ENCODE measurements at places on chromosomes 7 and 10.

DNA sequence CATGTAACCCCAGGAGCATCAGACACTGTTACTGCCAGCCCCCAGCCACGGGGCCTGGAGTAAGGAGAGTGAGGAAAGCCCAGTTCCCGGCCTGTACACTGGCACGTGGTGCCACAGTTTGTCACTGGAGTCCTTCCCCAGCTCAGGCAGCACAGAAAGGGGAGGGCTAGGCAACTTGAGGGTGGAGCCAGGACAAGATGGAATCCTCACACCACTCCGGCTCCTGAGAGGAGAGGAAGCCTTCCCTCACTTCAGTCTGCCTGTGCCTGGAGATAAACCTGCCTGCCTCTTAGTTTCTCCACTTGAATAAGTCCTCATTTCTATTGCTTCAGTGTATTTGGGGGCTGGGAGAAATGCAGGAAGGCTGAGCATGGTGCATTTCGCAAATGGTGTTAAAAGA lies 176.0 kb downstream of the KIAA1217 start:
- no peak for DNase-seq

GRCh38 chr7:24343614-24344013 lies 59.6 kb downstream of the NPY start:
- no peak for DNase-seq

DNA sequence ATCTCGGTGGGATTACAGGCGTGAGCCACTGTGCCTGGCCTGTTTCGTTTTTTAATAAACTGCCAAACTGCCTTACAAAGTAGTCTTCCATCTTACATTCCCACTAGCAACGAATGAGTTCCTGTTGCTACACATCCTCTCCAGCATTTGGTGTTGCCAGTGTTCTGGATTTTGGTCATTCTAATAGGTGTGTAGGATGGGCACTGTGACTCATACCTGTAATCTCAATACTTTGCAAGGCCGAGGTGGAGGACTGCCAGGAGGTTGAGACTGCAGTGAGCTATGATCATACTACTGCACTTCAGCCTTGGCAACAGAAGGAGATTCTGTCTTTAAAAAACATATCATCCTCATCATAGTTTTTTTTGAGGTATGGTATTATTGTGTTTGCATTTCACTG lies 21.4 kb upstream of the RSBN1L start:
- no peak for DNase-seq

DNA sequence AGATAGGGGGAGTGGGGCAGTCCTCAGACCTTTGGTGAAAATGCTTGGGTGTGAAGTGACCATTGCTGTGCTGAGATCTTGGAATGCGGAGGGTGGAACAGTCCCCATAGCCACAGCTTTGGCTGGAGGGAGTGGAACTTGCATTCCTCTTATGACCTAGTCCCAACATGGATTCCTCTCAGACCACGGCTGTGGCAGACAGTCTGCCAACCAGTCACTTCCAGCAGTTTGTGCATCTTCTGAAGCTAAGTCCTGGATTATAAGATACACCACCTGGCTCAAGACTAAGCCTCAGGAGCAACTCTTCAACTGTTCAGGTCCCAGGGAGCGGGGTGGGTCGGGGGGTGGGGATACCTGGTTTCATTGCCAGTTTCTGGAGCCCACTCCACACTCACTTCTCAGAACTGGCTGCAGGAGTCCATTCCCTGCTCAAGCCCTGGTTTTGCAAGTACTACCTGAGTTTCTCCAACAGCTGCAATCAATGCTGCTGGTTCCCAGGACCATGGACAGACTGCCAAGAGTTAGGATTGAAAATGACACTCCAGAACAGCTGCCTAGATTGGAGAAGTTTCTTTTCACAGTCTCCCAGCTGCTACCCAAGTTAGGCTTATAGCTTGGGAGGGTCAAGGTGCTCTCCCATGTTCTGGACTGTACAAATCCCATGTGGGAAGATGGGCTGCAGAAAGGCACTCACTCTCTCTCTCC lies 29.1 kb upstream of the DGKB start:
- no peak for DNase-seq

GRCh38 chr7:106775552-106775936 lies 89.5 kb upstream of the PIK3CG start:
- no peak for DNase-seq

DNA sequence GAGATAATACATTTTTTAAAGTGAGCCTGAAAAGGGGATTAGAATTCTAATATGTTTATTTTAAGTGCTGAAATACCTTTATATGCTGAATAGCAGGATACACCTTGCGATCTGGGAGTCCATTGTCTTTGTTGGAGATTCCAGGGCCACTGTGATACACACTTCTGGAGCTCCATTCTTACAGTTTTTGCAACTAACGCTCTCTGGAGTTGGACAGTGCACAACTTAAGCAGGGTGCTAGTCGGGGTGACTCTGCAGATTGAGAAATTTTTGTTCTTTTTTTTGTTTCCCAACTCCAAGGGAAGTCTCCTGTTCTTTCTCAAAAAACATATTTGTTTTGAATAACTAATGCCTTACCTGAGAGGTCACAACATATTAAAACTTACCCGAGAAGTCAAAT lies 23.7 kb upstream of the POU6F2 start:
- DNase-seq, result no peak

- DNase-seq, result no peak
These were observed 37.8 kb upstream of the CACUL1 start for GRCh38 chr10:118792526-118792925.

DNA sequence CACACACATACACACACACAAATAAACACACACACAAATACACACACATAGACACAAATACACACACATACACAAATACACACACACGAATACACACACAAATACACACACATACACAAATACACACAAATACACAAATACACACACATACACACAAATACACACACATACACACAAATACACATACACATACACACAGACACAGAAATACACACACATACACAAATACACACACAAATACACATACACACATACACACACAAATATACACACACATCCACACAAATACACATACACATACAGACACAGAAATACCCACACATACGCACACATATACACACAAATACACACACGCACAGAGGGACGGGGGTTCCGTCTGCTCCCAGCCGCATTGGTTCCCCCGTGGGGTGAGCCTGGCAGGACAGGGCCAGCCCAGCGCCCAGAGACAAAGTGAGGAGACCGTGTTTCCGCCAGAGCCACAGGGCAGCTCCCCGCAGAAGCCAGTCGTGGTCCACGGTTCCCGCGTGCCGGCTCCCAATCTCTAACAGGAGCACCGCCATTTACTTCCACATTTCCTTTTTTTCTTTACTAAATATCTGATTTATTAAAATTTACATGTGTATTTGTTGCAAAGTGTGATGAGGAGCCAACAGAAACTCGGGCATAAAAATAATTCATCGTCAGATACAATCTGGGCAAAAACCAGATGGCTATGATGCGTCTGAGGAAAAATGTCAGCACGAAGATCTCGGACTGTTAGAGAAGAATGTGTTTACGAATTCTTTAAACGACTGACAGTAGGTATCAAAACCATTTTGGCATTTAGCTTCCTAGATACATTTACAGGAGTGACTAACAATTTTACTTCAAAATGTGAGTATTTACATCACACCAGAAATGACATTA lies 3.1 kb upstream of the KNDC1 start:
- no peak for DNase-seq

DNA sequence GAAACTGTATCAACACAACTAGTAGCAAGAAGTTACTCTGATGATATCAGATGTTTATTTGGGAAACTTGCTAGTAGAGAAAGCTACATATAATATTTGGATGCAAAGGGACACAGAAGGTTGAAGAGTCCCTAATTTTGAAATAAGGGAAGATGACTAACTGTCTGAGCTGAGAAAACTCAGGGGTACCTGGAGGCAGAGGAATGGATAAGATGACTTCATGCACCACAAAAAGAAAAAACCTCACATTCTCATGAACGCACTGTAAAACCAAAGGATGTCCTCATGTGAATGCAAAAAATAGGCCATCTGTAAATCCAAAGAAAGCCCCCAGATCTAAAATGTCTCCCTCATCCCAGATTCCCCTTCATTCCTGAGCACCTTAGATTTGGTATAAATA lies 29.3 kb downstream of the PRSS2 start:
- no peak for DNase-seq

DNA sequence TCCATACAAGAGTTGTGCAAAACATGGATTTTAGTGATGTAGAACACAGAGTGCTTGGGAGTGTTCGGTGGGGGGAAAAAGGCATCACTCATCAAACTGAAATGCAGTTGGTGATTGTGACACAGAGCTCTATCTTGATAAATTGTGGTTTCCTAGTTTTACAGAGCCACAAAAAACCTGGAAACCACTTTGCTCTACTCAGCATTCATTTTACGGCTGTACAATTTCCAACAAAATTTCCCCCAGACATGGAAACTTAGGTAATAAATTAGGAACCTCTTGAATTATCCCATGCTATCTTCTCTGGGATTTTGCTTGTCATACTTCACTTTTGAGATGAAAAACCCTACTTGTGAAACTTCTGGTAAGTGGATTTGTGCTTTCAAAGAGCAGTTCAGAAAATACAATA lies 614.9 kb upstream of the FZD8 start:
- DNase-seq, result no peak

DNA sequence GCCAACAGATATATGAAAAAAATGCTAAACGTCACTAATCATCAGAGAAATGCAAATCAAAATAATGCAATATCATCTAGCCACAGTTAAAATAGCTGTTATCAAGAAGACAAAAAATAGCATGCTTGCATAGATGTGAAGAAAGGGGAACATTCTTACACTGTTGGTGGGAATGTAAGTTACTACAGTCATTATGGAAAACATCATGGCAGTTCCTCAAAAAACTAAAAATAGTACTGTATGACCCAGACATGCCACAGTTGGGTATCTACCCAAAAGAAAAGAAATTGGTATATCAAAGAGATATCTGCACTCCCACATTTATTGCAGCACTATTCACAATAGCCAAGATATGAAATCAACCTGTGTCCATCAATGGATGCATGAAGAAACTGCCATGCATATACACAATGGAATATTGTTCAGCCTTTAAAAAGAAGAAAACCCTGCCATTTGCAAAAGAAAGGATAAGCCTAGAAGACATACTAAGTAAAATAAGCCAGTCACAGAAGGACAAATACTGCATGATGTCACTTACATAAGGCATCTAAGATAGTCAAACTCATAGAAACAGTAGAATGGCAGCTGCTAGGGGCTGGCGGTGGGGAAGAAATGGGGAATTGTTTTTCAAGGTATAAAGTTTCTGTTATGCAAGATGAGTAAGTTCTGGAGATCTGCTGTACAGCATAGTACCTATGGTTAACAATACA lies 107.0 kb downstream of the PTPN20 start:
- no peak for DNase-seq

GRCh38 chr10:22854935-22855421 lies 72.9 kb upstream of the ARMC3 start:
- no peak for DNase-seq

DNA sequence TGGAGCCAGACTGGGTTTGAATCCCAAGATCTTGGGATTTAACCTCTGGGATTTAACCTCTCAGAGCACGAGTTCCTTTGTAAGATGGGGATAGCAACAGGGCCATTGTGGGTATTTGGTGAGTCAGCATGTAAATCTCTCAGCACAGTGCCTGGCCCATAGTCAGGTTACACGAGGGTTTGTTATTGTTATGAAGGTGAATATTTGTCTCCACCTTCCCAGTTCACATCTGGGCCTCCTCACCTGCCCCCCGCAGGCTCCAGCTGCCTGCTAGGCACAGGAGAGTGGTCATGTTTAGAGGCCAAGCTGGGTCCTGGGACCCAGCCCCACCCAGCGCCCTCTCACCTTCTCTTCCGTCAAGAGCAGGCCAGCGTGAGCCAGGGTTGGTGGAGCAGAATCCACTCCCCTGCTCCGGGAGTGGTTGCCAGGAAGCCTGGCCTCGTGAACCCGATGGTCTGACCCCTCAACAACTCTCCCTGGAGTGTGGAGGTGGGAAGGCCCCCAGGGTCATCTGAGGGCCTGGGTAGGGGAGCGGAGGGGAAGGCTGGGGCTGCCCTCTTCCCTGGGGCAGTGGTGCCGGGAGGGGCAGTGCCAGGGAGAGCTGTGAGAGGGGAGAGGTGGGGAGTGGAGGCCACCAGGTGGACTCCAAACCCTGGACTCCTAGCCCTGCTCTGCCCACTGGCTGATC lies 26.0 kb downstream of the FAM241B start:
- DNase-seq, result no peak

GRCh38 chr7:112414855-112415490 lies 35.3 kb upstream of the IFRD1 start:
- DNase-seq, result no peak

DNA sequence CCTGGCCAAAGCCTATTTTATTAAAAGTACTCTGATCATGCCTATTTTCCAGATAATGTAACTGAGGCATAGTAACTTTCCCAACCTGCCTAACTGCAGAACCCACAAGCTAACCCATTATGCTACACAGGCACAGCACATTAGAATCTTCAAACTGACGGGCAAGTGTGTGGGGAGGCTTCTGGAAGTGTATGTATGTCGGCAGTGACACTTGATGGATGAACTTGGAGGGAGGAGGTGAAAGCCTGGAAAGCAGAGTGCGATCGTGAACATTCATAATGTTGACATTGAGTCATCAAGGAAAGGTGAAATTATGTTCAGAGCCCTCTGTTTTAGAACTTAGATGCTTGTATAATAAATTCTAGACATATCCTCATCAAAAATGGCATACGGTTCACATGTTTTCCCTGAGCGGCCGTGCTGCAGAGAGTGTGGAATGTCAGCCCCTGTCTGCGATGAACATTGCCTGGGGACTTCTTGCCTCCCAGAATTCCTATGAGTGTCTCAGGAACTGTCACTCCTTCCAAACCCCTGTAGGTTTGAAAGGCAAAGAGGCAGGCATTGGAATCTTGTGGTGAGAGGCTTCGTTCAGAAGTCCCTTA lies 102.4 kb downstream of the SLIT1 start:
- no peak for DNase-seq

DNA sequence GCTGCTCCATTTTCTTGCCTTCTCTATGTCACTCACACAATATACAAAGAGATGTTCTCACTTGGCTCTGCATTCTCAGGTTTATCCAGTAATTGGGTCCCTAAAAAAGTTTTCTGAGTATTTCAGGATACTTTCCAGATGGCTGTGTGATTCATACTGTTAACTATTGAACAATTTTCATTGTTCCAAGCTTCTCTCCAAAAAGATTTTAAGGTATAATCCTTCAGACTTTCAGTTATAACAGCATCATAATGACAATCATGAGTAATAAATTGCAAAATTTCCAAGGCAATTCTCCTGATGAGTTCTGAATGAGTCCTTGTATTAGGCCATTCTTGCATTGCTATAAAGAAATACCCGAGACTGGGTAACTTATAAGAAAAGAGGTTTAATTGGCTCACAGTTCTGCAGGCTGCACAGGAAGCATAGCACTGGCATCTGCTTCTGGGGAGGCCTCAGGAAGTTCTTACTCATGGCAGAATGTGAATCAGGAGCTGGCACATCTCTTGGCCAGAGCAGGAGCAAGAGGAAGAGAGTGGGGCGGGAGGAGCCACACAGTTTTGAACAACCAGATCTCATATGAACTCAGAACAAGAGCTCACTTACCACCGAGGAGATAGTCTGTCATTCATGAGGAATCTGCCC lies 148.1 kb downstream of the SLC16A9 start:
- DNase-seq, result no peak
